ENCODE measurements at places on chromosomes 1 and 21.

DNA sequence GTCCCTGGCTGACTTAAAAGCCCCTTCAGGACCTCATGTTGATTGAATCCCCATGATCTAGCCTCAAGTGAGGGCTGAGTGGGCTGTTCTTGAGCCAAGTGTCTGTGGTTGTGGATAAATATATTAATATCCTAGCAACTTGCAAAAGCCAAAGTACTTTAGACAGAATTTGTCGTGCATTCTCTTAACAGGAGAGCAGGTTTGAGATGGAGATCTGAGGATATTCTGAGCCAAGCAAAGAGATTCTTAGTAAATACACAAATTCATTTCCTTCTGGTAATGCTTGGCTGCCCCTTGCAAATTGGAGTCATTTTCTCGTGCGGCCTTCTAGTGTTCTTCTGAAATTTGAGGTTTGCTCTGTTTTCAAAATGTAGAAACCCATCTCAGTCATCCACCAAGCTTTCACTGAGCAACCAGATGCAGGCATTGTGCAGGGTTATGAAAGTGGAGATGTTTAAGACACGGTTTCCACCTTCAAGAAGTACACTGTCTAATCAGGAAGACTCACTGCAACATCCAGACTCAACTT lies 242.1 kb upstream of the JUN start:
- no peak for DNase-seq

GRCh38 chr1:199399996-199400724 lies 627.4 kb upstream of the NR5A2 start:
- no peak for DNase-seq

GRCh38 chr21:24436236-24436635 lies 1171.0 kb downstream of the MRPL39 start:
- DNase-seq, result no peak

GRCh38 chr1:160404094-160404493 lies 3.7 kb downstream of the VANGL2 start:
- no peak for DNase-seq

GRCh38 chr1:246333855-246334254 lies 173.2 kb downstream of the SMYD3 start:
- DNase-seq, result no peak

- no peak for DNase-seq
Observed at GRCh38 chr1:54977533-54978297, 2.7 kb upstream of the TMEM61 start.
